Psoas muscle (tissue), 8 donors: ENCODE measurements at places on chromosomes 13 and 19. TPM values are rescaled to one million over a fixed set of nuclear protein-coding genes. Genes with fewer than 3 reads are reported as not detected.

The FCGBP gene
- 8.0 TPM for total RNA-seq

The RB1 gene
- 28.4 TPM for total RNA-seq

The SMAD9 gene
- 1.3 TPM for total RNA-seq

The ZNF880 gene
- total RNA-seq = 5.9 TPM

The SLC17A7 gene
- total RNA-seq = 1.8 TPM

The CYP2A7 gene
- total RNA-seq = not detected

The SIGLEC14 gene
- total RNA-seq = 1.2 TPM

GRCh38 chr19:2255112-2255845 is 938 bp downstream of the JSRP1 start:
- peak; percentile 82 for DNase-seq

GRCh38 chr13:109154966-109155761 is 525.8 kb downstream of the MYO16 start:
- DNase-seq = no peak

GRCh38 chr13:70849222-70849621 is 741.0 kb upstream of the KLHL1 start:
- no peak for DNase-seq

DNA sequence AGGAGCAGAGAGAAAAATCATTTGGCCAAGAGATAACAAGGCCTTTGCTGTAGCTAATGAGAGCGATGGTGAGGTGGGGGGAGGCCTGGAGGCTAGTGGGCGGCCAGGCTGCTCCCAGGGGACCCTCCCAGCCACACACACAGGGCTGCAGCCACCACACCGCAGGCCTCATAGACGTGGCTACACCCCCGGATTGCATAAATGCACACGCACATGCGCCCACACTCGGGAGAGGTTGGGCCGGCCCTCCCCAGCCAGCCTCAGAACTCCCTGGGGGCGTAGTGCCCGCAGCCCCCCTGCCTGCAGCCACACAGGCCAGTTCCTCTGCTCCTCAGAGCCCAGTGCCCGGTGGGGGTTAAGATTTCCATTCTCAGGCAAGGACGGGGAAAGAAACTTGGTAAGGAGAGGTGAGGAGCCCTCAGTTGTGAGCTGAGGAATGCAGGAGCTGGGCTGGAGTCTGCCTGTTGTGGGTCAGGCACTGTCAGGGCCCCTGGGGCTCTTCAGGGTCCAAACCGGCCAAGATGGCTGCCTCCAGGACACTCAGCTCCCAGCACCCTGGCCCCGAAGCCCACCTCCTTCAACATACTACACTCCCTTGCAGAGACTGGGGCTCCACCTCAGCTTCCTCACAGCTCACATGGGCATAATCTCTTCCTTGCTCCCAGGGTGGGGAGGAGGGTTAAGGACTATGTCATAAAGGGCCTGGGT is 8.0 kb downstream of the PTH2 start:
- no peak for DNase-seq

GRCh38 chr19:51800473-51801244 is 5.7 kb downstream of the FPR3 start:
- DNase-seq = no peak

GRCh38 chr19:40724855-40725254 is 7.9 kb downstream of the ITPKC start:
- no peak for DNase-seq

GRCh38 chr19:53530622-53531021 is 7.3 kb upstream of the ZNF331 start:
- no peak for DNase-seq

GRCh38 chr19:45147835-45148676 is 12.7 kb downstream of the NKPD1 start:
- no peak for DNase-seq

DNA sequence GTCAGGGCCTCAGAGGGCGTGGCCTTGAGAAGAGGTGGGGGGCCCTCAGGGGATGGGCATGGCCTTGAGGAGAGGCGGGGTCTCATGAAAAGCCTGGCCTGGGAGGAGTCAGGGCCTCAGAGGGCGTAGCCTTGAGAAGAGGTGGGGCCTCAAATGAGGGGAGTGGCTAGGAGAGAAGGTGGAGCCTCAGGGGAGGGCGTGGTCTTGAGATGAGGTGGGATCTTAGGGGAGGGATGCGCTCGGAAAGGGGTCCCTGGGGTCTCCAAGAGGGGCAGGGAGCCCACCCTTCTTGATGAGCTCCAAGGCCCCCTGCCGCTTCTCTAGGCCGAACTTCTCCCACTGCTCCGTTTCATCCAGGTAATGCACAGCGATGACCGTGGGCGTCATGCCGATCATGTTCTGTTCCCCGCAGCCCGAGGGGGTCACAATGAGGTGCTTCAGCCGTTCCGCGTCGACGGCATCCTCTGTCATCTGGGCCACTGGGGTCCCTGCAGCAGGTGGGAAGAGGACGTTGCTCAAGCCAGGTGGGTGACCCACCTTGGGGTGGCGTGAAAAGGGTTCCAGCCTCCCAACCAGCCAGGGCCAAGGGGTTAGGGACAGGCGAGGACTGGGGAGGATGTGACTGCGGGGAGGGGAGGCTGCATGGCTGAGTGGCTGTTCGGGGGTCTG is 24.3 kb upstream of the TNFSF14 start:
- no peak for DNase-seq

GRCh38 chr19:7916103-7916954 is 1.7 kb downstream of the TGFBR3L start:
- peak; percentile 67 for DNase-seq

DNA sequence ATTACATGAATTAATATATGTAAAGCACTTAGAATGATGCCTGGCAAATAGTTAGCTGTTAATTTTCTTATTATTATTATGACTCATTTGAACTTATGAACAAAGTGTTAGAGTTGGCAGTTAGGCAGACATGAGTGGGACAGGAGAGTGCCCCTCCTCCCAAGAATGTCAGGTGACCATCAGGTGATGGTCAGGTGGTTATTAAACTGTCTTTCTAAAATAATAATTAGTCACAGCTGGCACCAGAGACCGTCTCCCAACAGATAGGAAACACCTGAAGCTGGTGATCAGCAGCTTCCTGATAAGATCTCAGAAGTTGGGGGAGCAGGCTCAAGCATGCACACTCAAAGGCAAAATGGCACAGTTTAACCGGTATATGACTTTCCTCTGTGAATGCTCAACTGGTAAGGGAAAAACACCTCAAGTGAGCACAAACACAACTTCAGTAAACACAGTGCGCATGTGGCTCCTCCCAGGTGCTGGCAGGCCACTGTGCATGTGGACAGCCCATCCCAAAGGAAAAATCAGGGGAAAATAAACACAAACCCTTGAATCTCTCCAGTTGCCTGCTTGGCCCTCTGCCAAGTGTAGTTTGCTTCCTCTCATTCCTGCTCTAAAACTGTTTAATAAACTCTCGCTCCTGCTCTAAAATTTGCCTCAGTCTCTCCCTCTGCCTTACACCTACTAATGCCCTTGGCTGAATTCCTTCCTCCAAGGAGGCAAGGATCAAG is 54.0 kb downstream of the FLT1 start:
- no peak for DNase-seq

DNA sequence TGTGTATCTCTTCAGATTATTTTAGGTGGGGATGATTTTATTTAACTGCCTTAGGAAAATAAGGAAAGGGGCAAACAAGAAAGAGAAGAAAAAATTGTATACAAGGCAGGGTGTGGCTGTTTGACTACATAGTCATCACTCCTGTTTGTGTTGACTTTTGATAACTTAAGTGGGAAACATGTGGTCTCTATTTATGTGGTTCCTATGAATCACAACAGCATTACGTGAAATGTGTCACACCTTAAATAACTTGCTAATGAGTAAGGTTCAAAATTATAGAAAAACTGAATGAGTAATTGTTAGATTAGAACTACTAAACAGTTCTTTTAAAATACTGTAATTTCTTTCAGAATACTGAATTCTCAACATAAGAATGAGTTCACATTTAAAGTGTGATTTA is 69.3 kb downstream of the LMO7 start:
- no peak for DNase-seq

DNA sequence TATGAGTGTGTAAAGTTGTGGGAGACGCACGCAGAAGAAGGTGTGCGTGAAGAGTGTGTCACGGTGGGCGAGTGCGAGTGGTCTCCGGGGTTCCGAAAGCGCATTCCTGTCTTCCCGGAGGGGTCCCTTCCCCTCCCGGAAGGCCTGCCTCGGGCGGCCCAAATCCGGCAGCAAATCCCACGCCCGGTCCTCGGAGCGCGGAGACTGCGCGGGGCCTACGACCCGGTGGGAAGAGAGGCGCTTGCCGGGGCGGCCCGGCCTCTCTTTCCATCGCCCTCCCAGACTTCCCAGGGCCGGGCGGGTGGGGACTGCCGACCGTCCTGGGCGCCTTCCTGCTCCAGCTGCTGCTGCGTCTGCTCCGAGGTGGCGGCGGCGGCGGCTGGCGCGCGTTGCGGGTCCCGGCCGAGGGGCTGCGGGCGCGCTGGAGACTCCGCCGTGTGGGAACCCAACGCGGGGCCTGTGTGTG is 2.1 kb downstream of the ZIC5 start:
- no peak for DNase-seq

- no peak for DNase-seq
Measured at GRCh38 chr19:34300962-34301361, 46.6 kb downstream of the GARRE1 start.

- DNase-seq = no peak
Measured at GRCh38 chr19:40721936-40722661, 5.2 kb downstream of the ITPKC start.

- no peak for DNase-seq
Measured at GRCh38 chr13:19055611-19056010, 126.0 kb downstream of the TUBA3C start.

GRCh38 chr13:71871176-71871754 is 4.3 kb upstream of the DACH1 start:
- DNase-seq = no peak

DNA sequence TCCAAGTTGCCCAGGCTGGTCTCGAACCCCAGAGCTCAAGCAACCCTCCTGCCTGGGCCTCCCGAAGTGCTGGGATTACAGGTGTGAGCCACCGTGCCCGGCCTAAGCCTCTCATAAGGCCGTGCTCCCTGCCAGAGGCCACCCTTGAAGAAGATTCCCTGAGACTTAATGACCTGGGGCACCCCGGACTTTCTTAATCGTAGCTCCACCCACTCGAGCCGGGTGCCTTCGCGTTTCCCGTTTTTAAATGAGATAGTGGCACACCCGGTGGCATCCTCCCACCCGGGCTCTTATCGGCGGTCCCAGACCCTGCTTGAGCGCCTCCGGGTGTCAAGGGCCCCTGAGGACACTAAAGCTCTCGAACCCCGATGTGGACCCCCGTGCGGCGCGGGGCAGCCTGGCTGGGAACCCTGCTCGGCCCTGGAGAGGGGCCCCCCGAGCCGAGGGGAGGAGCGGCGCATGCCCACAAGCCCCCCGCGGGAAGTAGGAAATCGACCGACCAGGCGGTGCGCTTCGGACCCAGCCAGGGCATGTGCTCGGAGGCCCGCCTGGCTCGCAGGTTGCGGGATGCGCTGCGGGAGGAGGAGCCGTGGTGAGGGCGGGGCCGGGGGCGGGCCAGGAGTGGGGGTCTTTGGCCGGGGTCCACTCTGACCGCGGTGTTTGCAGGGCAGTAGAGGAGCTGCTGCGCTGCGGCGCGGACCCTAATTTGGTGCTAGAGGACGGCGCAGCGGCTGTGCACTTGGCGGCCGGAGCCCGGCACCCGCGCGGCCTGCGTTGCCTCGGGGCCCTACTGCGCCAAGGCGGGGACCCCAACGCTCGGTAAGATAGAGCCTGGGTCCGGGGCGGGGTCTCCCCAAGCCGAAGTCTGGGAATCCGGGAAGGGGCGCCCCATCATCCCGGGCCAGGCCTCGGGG is at the start of gene ANKLE1:
ANKLE1 (plus strand) TSS at position 511 of the 914 bp plus-strand sequence; CDS start at position 531, 20 bp downstream.
- peak; percentile 67 for DNase-seq

DNA sequence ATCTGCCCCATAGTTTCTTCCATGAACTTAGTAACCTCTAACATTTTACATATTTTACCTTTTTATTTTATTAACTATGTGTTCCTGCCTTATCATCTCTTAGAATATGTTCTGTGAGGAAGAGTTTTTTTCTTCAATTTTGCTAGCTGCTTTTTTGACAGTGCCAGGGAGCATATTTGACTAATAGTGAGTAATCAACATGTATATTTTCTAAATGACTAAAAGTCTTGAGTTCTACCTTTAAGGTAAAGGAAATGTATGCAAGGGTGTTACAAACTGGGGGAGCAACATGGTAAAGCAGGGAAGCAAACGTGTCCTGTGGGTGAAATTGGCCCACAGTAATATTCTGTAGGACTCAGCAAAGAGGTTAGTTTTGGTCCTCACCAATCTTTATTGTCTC is 165.5 kb downstream of the NBEA start:
- no peak for DNase-seq

GRCh38 chr13:37195621-37196020 is 90.2 kb upstream of the CSNK1A1L start:
- DNase-seq = no peak

DNA sequence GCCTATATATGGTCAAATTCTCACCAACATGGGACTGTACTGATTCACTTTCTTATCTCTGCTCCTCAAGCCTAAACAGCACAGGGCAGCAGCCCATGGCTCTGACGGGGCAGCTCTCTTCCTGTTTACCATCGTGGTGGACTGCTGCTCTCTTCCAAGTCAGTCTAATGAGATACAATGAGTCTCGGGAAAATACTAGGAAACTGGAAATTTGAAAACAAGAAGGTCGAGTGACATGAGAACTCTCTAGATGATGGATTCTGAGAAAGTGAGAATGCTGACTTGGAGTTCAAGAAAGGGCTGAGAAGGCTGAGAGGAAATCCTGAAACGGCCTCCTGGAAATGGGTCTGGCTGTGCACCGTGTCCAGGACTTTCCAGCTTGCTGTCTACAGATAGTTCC is 122.8 kb upstream of the ARGLU1 start:
- DNase-seq = no peak

DNA sequence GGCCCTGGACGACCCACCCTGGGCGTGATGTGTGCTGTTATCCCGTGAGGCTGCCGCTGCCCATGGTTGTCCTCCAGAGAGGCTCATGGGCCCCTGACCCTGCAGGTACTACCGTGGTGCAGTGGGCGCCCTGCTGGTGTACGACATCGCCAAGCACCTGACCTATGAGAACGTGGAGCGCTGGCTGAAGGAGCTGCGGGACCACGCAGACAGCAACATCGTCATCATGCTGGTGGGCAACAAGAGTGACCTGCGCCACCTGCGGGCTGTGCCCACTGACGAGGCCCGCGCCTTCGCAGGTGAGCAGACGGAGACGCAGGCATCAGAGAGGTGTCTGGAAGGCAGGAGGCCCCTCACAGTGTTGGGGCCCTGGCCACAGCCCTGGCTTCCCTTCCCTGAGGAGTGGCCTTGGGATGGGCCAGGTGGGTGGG is 11.1 kb upstream of the MARCHF2 start:
- DNase-seq = peak; percentile 48

- DNase-seq = peak; percentile 50
Measured at GRCh38 chr19:8259922-8260247, 48.3 kb downstream of the CD320 start.

- DNase-seq = no peak
Measured at GRCh38 chr13:100534911-100535310, 53.7 kb downstream of the GGACT start.
